Activated naive CD4-positive, alpha-beta T cell treated with anti-CD3 and anti-CD28 coated beads, Interleukin-2, amount 10 ng/mL, durations not matched to agents 7 days and 5 days (primary cell): ENCODE measurements at places on chromosomes 2 and 18.

GRCh38 chr2:219442256-219443015, 7.8 kb downstream of the SPEG start:
- H3K4me3 ChIP-seq: peak overlapping the region; percentile 66
- no peaks in the 10 kb centered on the region for H3K36me3 ChIP-seq
- peaks cover 13% of the 10 kb centered on the region for H3K4me1 ChIP-seq
- no peak overlapping the region for H3K27ac ChIP-seq
- H3K27me3 ChIP-seq: peaks cover 54% of the 10 kb centered on the region
- DNase-seq: no peak

- peaks cover 1% of the 10 kb centered on the region for H3K36me3 ChIP-seq
- H3K27ac ChIP-seq: peak overlapping the region; percentile 87
- no peak overlapping the region for H3K4me3 ChIP-seq
- no peaks in the 10 kb centered on the region for H3K27me3 ChIP-seq
- peak; percentile 66 for DNase-seq
- peaks cover 31% of the 10 kb centered on the region for H3K4me1 ChIP-seq
Observed at GRCh38 chr2:223760838-223761502, 76.4 kb downstream of the AP1S3 start.

DNA sequence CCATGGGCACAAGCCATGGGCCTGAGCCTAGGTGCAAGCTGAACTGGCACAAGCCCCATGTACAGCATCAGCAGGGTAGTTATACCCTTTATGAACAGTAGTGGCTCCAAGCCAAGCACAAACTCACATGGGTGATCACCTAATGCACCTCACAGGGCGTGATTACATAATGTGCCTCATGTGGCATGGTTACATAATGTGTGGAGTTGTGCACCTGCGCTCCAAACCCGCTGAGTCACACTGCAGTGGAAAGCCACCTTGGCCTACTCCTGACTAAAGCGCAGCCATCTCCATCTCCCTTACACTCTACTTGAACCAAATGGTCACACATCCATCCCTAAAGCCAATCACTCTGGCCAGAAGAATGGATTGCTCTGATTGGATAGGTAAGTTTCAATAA, 279.7 kb downstream of the MBD2 start:
- no peaks in the 10 kb centered on the region for H3K27me3 ChIP-seq
- no peaks in the 10 kb centered on the region for H3K36me3 ChIP-seq
- DNase-seq: peak; percentile 20
- no peak overlapping the region for H3K27ac ChIP-seq

DNA sequence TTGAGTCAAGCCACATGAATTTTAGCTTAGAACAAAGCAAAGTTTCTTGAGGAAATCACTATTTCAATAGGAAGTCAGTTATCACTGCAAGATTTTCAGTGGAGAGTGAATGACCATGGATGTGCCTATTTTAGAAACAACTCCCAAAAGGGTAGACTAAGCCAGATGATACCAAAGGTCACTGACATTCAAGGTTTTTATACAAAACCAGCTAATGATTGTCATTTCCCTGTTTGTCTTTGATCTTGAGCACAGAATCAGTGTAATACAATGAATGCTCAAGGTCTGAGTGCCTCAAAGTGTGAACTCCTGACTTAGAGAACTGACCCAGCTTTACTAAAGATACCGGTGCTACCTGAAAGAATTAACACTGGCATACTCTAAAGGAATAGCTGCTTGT, 60.5 kb downstream of the CDH2 start:
- H3K4me3 ChIP-seq: no peak overlapping the region
- H3K36me3 ChIP-seq: no peaks in the 10 kb centered on the region
- no peak for DNase-seq
- H3K27ac ChIP-seq: no peak overlapping the region
- no peaks in the 10 kb centered on the region for H3K27me3 ChIP-seq

- no peaks in the 10 kb centered on the region for H3K4me1 ChIP-seq
- no peaks in the 10 kb centered on the region for H3K36me3 ChIP-seq
- H3K27me3 ChIP-seq: no peaks in the 10 kb centered on the region
- no peak overlapping the region for H3K4me3 ChIP-seq
Observed at GRCh38 chr2:17252258-17252657, 266.0 kb downstream of the RAD51AP2 start.

- H3K27me3 ChIP-seq: peaks cover 8% of the 10 kb centered on the region
- no peak for DNase-seq
- H3K36me3 ChIP-seq: no peaks in the 10 kb centered on the region
- H3K4me3 ChIP-seq: no peak overlapping the region
- no peak overlapping the region for H3K27ac ChIP-seq
Observed at GRCh38 chr2:128563348-128563687, 244.7 kb upstream of the HS6ST1 start.

DNA sequence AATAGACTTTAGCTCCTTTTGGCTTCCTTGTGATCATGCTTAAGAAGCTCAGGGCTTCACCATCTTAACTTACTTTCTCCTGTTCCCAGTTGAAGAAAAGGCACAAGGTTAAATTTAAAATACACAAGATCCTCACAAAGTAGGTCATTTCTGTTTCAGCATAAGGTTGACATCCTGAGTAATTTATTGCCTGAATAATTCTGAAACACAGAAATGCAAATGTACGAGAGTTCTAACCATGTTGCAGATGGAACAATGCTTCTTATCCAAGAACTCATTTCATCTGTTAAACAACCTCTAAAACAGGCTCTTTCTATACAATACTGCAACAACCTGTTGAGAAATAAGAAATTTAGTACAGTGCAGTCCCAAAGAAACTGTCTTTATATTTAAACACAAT, 395.2 kb downstream of the BCL11A start:
- no peak overlapping the region for H3K27ac ChIP-seq
- no peaks in the 10 kb centered on the region for H3K4me1 ChIP-seq
- no peaks in the 10 kb centered on the region for H3K36me3 ChIP-seq
- no peak for DNase-seq

DNA sequence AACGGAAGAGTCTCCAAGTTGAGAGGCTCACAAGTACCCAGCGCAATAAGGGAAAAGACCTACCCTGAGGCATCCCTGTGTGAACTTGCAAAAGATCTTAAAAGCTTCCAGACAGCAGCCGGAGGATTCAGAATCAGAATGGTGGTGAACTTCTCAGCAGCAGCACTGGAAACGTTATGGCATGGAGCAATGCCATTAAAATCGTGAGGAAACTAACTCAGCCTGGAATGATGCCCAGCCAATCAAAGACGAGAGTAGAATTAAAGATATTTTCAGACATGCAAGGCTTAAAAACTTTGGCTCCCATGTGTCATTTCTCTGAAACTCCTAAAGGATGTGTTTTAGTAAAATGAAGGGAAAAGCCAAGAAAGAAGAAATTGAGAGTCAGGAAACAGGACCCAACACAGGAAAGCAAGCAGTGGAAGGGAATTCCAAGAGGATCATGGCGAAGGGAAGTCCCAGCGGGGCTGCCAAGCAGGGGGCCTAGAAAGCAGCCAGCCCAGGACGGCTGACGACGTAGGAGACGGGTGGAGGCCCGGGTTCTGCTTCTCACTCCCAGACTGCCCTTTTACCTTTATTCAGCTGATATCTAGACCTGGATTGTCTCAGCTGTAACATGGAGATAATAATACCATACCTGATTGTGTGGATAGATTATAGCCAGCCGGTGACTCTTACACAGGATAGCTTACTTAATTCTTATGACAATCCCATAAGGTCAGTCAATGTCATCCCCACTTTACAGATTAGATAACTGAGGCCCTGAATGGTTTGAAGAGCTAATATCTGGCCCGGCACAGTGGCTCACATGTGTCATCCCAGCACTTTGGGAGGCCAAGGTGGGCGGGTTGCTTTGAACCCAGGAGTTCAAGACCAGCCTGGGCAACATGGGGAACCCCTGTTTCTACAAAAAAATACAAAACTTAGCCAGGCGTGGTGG, 92.8 kb downstream of the ASAP2 start:
- H3K4me3 ChIP-seq: no peak overlapping the region
- no peak for DNase-seq
- no peak overlapping the region for H3K27ac ChIP-seq
- no peaks in the 10 kb centered on the region for H3K36me3 ChIP-seq

DNA sequence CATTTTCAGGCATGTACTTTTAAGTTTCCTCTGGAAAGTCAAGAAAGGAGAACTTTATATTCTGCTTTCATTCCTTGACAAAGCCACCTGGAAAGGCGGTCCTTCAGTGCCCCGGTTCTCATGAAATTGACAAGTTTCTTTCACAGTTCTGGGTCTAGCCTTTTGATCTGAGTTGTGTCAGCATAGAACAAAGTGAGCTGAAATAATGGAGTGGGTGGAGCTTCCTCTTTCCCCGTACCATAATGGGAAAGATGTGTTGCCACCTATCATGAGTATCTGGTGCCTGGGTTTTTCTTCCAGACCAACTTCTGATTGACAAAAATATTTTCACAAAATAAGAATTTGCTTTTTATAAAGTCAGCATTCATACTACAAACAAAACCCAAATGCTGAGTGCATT, 49.3 kb downstream of the PTRHD1 start:
- no peak for DNase-seq
- peaks cover 13% of the 10 kb centered on the region for H3K36me3 ChIP-seq
- H3K4me1 ChIP-seq: peaks cover 8% of the 10 kb centered on the region
- no peaks in the 10 kb centered on the region for H3K27me3 ChIP-seq
- H3K4me3 ChIP-seq: no peak overlapping the region

GRCh38 chr2:97994476-97994875, 1.3 kb downstream of the TMEM131 start:
- H3K36me3 ChIP-seq: peaks cover 7% of the 10 kb centered on the region
- H3K27ac ChIP-seq: peak overlapping the region; percentile 98
- peaks cover 34% of the 10 kb centered on the region for H3K4me1 ChIP-seq
- peak overlapping the region; percentile 100 for H3K4me3 ChIP-seq
- peaks cover 4% of the 10 kb centered on the region for H3K27me3 ChIP-seq

DNA sequence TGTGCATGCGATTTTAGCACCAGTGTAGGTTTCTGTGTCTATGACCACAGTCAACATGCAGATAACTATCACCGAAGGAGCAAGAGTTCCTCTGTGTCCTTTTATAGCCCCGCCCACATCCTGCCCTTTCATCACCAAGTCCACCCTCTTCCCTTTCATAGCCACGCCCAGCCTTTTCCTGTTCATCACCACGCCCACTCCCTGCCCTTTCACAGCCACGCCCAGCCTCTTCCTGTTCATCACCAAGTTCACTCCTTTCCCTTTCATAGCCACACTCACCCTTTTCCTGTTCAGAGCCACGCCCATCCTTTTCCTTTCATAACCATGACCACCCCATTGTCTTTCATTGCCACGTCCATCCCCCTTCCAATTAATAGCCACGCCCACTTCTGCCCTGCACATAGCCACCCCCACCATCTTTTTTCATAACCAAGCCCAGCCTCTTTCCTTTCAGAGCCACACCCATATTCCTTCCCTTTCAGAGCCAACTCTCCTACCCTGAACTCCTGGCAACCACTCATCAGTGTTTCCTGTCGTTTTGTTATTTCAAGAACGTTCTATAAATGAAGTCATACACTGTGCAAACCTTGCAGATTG, 273.9 kb downstream of the MYT1L start:
- H3K27ac ChIP-seq: peak overlapping the region; percentile 89
- H3K4me1 ChIP-seq: peaks cover 29% of the 10 kb centered on the region
- peaks cover 12% of the 10 kb centered on the region for H3K36me3 ChIP-seq

GRCh38 chr2:66675591-66675990, 240.7 kb downstream of the MEIS1 start:
- H3K27ac ChIP-seq: no peak overlapping the region
- no peak overlapping the region for H3K4me3 ChIP-seq

DNA sequence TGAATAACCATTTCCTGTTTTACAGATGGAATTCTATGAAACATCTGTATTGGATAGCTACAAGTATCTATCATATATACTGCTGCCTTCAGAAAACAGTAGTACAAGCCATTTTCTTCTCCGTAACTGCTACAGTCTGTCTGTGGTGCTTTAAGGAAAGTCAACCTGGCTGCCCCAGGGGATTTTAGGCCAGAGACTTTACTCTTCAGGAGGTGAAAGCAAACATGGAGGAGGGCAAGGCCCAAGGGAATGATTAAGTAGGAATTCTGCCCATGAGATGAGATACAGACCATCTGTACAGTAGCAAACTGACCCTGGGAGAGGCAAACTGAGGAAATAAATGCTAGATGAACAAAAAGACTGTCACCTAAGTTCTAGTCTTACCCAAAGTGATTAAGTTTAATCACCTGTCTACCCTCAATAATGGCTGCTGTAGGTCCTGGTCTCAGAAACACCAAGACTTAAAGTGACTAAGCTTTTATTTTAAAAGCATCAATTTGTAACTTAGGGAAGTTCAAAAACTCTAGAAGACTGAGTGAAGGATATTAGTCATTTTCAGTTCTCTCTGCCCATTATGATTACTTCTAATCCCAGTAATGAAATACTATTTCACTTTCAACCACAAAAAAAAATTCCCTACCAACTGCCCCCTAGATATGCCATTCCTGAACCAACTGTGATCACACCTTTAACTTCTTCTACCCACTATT, 14.8 kb downstream of the MBD2 start:
- no peaks in the 10 kb centered on the region for H3K36me3 ChIP-seq
- no peak overlapping the region for H3K4me3 ChIP-seq
- H3K4me1 ChIP-seq: peaks cover 42% of the 10 kb centered on the region
- peak overlapping the region; percentile 22 for H3K27ac ChIP-seq

GRCh38 chr2:154758871-154759270, 60.4 kb downstream of the KCNJ3 start:
- no peak overlapping the region for H3K27ac ChIP-seq
- no peak for DNase-seq
- no peaks in the 10 kb centered on the region for H3K36me3 ChIP-seq
- H3K27me3 ChIP-seq: no peaks in the 10 kb centered on the region
- no peak overlapping the region for H3K4me3 ChIP-seq
